ENCODE measurements at places on chromosomes 12 and 14.
A peak's percentile ranks its signal among the peaks of the same experiment; 100 is the strongest.

GRCh38 chr14:72946491-72946890, 20.2 kb downstream of the DCAF4 start:
- DNase-seq, result no peak

GRCh38 chr12:26264215-26264838, 69.0 kb downstream of the SSPN start:
- no peak for DNase-seq

- DNase-seq, result peak; percentile 91
Observed at GRCh38 chr12:46160101-46160980, 108.5 kb downstream of the SLC38A1 start.

- no peak for DNase-seq
Observed at GRCh38 chr12:27449026-27449425, 2.5 kb downstream of the SMCO2 start.

DNA sequence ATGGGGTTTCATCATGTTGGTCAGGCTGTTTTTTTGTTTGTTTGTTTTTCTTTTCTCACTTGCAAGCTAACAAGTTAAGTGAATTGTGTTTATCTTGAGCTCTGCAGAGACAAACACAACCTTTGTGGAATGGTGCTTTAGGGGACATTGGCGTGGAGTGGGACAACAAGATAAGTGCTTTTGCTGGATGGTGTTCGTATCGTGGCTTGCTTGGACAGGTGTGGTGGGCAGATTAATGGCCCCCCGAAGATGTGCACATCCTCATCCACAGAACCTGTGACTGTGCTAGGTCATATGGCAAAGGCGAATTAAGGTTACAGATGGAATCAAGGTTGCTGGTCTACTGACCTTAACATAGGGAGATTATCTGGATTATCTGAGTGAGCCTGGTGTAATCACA, 7.0 kb downstream of the MLXIP start:
- DNase-seq, result no peak

DNA sequence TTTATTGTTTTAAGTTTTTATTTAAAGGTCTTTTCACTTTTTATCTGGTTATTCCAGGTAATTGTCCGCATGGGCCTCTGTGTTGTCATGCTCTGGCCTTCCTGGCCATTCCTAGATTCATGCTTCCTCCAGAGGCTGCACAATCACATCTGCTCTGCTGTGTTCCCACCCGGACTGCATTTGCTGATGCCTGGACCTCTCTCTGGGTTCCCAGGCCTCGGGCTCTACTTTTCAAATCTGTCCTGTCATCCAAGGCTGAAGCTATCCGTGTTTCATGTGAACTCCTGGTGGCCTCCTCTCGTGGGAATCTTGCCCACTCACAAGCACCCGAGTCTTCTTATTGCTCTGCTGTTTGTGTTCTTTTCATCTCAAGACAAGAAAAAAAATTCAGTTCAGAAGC, 16.1 kb upstream of the VDR start:
- no peak for DNase-seq

DNA sequence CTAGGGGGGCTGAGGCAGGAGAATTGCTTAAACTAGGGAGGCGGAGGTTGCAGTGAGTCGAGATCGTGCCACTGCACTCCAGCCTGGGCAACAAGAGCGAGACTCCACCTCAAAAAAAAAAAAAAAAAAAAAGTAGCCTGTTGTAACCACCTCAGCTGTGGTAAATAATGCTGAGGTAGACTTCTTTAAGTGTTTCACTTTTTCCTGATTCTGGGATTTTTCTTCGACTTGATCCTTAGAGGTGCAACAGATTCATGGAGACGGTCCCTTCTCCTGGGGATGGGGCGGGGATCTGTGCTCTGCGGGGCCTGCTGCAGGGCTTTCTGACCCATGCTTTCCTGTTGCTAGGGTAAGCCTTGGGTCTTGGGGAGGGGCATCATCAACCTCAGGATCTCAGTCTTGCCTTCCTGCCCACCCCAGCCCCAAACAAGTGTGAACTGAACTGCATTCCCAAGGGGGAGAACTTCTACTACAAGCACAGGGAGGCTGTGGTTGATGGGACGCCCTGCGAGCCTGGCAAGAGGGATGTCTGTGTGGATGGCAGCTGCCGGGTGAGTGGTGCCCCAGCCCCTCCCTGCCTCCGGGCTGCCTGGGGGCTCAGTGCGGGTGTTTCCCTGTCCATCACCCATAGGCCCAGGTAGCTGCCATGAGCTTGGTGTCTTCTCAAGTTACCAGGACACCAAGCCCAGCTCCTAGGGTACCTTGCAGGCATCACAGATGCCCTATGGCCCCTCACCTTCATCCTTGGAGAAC, 12.4 kb downstream of the PAPLN start:
- DNase-seq, result no peak

GRCh38 chr12:76002598-76003354, 28.8 kb downstream of the PHLDA1 start:
- peak; percentile 66 for DNase-seq

GRCh38 chr12:3727354-3727753, 25.6 kb downstream of the CRACR2A start:
- DNase-seq, result no peak

GRCh38 chr12:78403136-78403535, 461.4 kb upstream of the SYT1 start:
- peak; percentile 41 for DNase-seq

GRCh38 chr14:20684662-20685456, 499 bp downstream of the RNASE4 start:
- DNase-seq, result peak; percentile 78

DNA sequence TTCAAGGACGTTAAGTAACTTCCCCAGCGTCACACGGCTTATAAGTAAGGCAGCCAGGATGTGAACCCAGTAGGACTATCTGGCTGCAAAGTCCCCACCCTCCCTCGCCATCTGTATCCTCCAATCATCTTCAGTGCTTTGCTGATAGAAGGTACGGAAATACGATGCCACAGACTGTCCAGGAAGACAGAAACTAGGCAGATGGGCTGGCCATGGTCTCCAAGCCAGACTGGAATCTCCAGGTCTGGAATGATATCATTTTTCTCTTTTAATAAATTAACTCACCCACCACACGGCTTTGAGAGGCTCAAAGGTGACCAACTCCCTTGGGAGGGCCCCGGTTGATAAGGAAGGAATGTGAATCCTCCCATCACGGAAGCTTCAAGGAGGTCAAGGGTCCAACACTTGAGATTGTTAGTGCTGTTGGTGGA, 16.3 kb upstream of the BDKRB1 start:
- no peak for DNase-seq

GRCh38 chr14:104571246-104571645, 8.3 kb upstream of the C14orf180 start:
- DNase-seq, result no peak

DNA sequence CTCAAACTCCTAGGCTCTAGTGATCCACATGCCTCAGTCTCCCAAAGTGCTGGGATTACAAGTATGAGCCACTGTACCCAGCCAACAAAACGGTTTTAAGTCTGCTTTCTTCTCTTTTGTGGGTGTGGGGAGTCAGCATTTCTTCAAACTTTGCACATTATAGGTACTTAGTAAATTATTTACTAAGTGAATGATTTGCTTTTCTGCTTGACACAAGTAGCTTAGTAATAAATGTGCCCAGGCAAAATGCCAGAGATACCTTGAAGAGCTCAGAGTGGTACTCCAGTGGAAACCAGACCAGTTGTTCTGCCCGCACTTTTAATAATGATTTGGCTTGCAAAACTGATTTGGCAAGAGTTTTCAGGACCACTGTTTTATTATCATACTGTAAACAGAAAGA, 15.0 kb downstream of the DEPDC4 start:
- no peak for DNase-seq

DNA sequence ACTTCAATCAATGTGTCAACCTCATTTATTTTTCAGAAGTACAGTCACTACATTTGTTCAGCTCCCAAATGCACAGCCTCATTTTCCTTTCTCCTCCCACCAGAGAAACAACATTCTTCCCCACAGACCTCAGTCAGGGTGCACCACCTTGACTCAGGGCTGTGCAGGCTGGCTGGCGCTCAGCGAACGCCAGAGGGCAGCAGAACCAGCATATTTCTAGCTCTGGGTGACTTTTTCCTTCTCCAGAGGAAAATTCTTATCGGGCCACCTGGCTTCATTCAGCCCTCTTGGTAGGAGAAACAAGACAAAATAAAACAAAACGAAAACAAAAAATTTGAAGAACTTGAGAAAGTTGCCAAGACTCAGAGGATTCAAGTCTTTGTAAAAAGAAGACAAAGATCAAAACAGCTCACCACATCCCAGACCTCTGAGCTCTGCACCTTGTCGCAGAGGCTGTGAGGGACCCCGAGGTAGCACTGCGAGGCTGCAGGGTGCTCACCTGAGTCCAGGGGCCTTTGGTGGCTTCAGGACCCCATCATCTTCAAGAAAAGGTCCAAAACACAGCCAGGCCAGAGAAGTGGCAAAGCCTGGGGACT, 33.7 kb downstream of the PAH start:
- DNase-seq, result no peak

DNA sequence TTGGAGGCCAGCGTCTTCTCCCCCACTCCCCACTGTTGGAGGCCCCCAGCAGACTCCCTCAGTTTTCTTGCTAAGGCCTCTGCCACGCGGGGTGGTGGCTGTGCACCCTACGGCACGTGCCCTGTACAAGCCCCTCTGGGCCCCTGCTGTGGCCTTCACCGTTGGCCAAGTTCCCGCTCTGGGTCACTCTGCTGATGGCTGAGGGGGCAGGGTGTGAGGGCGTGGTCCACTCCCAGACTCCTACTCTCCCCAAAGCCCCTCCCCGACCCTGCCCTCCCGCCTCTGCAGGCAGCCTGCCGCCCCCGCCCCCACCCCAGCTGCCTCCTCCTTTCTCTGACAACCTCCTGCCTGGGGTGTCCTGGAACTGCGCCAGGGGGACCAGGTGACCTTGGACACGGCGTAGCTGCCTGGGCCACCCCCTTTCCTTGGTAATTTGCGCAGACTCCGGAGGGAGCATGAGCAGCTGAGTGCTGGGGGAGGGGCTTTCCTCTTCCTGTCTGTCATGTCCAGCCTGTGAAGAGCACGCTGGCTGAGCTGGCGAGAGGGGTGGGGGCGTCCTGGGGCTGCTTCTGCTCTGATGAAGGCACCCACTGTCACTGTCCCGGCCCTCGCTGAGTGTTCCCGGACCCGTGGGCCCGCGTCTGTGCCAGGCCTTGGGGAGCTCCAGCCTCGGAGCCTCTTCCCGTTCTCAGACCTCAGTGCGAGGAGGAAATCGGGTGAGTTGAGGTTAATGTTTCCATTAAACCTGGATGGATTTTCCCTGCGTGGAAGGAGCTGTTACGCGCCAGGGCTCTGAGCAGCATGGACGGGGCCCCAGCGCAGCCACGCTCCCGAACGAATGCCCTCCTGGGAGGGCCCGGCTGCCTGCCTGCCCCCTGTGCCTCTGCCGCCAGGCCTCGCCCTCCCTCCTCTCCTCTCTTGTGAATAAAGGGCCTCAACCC, 85.0 kb downstream of the KIF26A start:
- DNase-seq, result no peak

DNA sequence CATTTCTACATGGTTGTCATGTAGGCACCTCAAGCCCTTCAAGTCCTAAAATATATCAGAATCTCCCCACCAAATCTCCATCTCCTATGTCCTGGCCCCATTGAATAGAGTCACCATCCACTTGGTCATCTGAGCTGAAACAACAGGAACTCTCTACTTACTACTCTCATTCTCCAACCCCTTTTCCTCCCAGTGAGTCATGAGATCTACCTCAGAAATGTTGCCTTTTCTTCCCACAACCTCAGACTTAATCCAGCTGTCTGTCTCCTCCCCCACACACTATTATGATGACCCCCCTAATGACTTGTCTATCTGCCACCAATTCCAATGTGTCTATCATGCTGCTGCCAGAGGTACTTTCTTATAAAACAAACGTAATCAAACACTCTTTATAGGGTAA, 72.3 kb upstream of the TMEM263 start:
- no peak for DNase-seq

- DNase-seq, result peak; percentile 68
Observed at GRCh38 chr12:88993651-88994050, 358.6 kb downstream of the DUSP6 start.

GRCh38 chr14:85310491-85311272, 219.3 kb upstream of the FLRT2 start:
- no peak for DNase-seq

DNA sequence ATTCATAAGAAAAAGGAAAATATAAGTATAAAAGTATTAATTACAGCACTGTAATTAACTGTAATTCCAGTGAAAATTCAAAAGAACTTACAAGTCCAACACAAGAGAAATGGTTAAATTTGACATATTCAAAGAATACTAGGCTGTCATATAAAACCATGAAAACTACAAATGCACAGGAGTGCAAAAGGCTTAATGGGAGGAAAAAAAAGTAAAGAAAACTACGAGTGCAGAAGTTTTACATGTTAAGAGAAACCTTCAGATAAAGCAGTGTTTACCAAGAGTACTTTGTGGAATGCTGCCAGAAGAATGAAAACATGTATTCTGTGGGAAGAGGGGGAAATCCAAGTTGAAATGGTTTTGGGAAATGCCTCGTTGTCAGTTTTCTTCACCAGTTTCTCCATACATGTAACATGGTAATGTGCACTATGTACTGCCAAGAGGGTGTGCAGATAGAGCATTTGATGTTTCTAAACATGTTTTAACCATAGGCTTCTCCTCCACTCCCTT, 9.1 kb downstream of the HEATR5A start:
- DNase-seq, result peak; percentile 4

GRCh38 chr12:62714774-62715721, 219.9 kb downstream of the PPM1H start:
- DNase-seq, result peak; percentile 18

- no peak for DNase-seq
Observed at GRCh38 chr14:90730206-90730766, 85.9 kb downstream of the TTC7B start.

GRCh38 chr14:59101476-59101875, 87.0 kb upstream of the DAAM1 start:
- DNase-seq, result no peak

DNA sequence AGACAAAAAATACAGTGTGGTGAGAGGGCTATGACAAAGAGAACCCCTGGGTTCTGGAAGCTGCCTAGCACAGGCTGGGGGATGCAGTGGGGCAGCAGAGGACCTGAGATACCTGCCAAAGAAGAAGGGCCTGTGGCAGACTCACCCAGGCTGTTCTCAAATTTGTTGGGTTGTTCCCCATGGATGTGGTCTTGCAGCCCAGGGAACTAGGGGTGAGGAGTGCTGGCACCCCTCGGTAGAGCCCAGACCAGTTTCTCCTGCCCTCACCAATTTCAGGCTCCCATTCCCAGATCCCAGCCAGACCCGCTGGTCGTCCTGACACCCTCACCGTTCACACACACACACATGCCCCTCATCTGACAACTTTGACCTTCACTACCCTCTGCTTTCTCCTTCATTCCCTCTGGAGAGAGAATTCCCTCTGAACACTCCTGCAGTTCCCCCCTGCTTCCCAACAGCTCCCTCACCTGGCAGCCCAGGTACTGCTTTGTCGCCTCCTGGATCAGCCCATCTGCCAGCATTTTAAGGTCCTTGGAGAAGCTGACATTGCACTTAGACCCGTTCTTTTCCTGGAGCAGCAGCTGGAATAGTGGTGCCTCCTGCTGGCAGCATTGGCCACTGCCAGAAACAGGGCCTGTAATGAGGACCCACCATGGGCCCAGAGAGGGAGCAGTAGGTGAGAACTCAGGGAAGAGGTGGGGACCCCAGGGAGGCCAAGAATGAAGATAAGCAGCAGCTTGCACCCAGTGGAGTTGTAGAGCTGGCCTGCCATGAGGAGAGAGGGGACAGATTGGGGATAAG, 5.9 kb upstream of the GDF11 start:
- peak; percentile 65 for DNase-seq

- DNase-seq, result no peak
Observed at GRCh38 chr14:89089330-89089729, 264.9 kb downstream of the TTC8 start.

GRCh38 chr14:28097585-28097984, 669.0 kb upstream of the FOXG1 start:
- DNase-seq, result no peak

GRCh38 chr12:72100854-72101253, 162.2 kb downstream of the TPH2 start:
- DNase-seq, result no peak

GRCh38 chr14:71557351-71557750, 374.9 kb upstream of the RGS6 start:
- DNase-seq, result no peak
